Stimulated activated memory B cell treated with anti-CD40 and anti-IgM and Interleukin-4, amounts not matched to agents 10 μg/mL and 1 μg/mL and 100 μg/mL, for 72 hours (primary cell): ENCODE measurements at places on chromosomes 3 and 15.

DNA sequence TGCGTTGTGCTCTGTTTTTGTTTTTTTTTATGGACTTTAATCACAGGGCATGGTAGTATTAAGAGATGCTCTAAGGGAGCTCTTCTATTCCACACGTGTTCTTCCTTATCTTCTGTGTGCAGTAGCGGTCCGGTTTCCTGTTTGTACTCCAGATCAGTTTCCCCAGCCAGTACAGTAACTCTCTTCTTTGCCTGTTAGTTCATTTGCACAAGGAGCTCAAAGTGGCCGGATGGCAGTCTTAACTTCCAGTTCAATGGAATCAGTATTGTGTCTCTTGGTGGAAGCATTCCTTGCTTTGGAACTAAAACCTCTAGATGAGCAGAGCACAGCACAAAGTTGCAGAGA lies 122.0 kb downstream of the KLF13 start:
- no peak for ATAC-seq

GRCh38 chr15:38829086-38829485 lies 264.5 kb upstream of the RASGRP1 start:
- ATAC-seq = no peak

DNA sequence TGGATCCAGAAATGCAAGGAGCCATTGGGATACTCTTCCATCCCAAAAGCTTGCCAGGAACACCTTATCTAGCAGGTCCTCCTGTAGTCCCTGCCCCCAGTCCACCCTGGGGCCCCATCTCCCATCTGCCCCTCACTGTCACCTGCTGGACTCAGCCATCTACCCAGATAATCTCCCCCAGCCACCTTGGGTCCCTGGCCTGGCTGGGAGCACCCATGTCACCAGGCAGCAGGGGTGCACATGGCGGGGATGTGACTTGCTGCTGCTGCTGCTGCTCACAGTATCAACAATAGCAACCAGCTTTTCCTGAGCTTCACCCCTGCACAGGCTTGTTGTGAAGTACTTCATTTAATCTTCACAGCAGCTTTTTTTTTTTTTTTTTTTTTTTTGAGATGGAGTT lies 12.6 kb downstream of the PTH1R start:
- no peak for ATAC-seq

GRCh38 chr15:85615930-85616329 lies 178.8 kb downstream of the KLHL25 start:
- peak; percentile 55 for ATAC-seq

DNA sequence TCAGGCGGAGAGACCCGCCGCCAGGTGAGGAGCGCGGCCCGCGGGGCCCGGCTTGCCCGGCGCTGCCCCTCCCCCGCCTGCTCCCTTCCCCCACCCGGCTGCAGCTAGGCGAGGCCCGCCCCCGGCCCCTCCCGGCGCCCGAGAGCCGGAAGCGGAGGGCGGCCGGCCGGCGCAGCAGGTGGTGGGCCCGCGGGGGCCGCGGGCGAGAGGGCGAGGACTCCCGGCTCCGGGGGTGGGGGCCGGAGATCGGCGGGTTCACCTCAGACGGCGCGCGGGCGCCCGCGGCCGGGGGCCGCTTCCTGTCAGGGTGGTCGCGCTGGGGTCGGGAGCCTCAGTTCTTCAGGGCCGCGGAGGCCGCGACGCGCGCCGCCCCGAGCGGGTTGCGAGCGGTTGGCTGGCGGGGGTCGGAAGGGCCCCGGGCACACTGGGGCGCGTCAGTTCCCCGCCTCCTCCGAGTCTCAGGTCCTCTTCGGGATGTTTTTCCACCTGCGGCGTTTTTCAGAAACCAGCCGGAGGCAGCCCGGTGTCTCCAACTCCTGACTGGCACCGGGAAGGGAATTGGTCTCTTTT lies 395 bp downstream of the ZFAND6 start:
- peak; percentile 86 for ATAC-seq

DNA sequence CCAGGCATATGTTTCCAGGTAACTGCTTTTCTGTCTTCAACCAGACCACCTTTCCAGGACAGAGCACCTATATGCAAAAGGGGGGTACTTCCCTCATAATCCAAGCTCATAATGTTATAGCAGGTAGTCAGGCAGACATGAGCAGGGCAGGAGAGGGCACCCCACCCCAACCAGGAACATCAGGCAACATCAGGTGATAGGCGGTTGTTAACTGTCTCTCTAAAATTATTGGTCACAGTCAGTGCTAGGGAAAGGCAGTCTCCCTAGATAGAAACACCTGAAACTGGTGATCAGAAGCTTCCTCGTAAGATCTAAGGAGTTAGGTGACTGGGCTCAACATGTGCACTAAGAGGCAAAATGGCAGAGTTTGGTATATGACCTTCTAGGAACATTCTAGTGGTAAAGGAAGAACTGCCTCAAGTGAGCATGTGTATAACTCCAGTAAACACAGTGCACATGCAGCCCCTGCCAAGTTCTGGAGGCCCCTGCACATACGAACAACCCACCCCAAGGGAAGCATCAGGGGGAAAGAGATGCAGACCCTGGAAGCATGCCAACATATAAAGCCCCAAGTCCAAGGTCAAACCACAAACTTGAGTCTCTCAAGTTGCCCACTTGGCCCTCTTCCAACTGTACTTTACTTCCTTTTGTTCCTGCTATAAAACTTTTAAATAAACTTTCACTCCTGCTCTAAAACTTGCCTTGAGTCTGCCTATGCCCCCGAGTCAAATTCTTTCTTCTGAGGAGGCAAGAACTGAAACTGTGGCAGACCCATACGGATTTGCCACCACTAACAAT lies 270.9 kb downstream of the ULK4 start:
- ATAC-seq = no peak

DNA sequence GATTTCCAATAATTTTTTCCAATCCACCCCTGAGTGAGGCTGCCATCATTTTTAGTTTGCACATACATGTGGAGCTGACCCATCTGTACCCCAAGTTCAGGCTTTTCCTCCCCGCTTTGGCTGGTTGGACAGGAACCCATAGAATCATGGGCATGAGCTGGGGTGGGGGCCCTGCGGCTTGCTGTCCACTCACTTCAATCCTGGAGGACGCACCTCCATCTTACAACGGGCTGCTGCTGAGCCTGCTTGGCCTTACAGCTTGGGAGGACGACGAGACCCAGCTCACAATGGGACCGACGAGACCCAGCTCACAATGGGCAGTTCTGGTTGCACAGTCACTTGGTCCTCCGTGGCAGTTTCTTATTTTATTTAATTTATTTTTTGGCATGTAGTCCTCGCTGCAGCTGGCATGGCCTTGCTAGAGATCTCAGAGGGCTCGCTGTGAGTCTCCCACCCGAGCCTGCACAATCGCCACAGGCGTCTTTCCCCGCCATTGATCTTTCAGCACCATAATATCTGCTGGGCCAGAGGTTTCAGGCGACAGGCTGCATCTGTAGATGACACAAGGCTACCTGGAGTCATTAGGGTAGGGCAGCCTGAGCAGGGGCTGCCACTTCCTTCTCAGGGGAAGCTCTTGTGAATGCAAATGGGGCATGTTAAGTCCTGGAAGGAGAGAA lies 19.6 kb upstream of the EPHB3 start:
- no peak for ATAC-seq

- ATAC-seq = peak; percentile 6
Observed at GRCh38 chr3:123883701-123884202, 380 bp downstream of the MYLK start.

- ATAC-seq = no peak
Observed at GRCh38 chr3:183411216-183411922, 17.1 kb downstream of the MCF2L2 start.

DNA sequence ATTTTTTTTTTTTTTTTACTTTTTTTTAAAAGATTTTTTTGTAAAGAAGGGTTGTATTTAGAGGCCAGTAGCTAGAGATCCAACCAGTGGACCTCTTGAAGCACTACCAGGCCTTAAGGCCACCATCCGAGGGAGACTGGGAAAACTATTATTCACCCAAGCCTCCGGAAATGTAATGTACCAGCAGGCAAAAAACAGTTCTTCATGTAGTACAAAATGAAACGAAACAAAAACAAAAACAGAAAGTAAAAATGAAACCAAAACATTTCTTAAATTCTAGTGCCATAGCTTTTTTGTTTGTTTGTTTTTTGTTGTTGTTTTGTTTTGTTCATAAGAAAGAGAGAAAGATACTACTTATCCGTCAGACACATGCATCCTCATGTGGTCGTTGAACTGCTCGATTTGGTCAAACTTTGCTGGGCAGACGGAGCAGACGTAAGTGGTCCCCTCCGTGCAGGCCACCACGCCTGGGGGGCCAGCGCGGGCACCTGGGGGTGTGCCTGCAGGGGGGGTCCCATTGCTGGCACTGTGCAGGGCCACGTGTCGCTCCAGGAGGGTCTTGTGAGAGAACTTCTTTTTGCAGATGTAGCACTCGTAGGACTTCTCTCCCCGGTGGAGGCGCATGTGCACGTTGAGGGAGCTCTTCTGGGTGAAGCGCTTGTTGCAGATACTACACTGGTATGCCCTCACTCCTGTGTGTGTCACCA lies 45.0 kb downstream of the TIGIT start:
- peak; percentile 43 for ATAC-seq

- no peak for ATAC-seq
Observed at GRCh38 chr3:183349421-183350157, 78.8 kb downstream of the MCF2L2 start.
